ENCODE measurements at places on chromosomes 13 and 19.

DNA sequence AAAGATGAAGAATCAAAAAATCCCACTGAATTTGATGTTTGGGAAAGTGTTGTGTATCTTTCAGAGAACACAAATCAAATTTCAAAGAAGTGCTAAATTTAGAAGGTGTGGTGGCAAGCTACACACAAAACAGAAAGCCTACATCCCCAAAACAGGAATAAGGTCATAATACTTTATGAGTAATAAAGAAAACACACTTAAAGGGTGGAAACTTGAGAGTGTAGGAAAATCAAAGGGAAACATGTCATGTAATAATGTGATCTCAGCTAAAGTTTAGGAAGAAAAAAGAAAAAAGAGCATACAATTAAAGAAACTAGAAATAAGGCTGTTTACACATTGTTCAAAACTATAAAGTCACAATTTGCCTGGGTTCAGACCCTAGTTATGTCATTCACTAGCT is 668.7 kb downstream of the PCDH17 start:
- no peak for DNase-seq

- no peak for DNase-seq
These were observed 57.8 kb downstream of the COG3 start for GRCh38 chr13:45522571-45522970.

- no peak for DNase-seq
These were observed 4.6 kb downstream of the PPP5C start for GRCh38 chr19:46351241-46352041.

GRCh38 chr19:2428756-2429711 is 1.6 kb upstream of the TIMM13 start:
- no peak for DNase-seq

GRCh38 chr13:75715601-75716523 is 79.7 kb downstream of the LMO7 start:
- DNase-seq = no peak

DNA sequence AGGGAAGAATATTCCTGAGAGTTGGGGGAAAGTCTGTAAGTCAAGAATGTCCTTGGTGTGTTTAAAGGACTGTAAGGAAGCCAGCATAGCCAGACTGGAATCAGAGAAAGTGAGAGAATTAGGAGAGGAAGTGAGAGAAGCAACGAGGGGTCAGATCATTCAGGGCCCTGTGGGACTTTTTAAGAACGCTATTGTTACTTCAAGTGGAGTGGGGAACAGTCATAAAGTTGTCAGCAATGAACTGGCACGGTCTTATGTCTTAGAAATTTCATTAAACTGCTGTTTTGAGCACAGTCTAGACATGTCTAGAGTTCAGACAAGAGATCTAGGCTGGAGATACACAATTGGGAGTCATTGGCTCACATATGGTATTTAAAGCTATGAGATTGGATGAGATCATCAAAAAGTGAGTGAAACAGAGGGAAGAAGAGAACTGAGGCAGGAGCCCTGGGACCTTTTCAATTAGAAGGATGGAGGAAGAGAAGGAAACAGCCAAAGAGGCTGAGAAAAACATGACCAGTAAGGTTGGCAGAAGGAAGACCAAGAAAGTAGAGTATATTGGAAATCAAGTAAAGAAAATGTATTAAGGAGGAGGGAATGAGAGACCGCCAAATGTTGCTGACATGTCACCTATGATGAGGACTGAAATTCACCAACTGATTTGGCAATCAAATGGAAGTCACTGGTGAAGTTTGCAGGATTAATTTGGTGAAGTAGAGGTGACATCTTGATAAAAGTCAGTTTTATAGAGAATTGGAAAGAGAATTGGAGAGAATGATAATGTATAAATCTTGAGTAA is 263.5 kb downstream of the GPC5 start:
- no peak for DNase-seq

DNA sequence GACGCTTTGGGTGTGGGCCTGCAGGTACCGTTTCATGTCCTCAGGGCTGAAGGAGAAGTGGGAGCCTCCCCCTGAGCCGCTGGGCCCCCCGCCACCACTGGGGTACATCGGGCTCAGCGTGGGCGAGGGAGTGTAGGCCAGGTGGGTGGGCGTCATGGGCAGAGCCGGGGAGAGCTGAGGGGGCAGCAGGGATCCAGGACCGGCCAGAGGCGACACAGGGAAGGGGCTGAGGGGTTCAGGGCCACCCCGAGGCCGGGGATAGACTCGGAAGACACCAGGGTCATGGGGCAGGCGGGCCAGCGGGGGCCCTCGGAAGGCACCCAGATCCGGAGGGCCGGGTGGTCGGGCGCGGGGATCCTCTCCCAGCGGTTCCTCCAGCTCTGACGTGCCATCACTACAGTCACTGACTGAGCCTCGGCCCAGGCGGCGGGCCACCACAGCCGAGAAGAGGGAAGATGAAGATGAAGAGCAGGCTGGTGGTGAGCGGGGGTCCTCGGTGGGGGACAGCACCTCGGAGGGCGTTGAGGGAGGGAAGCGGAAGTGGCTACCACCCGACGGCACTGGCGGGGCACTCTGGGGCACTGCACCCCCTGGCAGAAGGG is 5.7 kb downstream of the ERF start:
- DNase-seq = no peak
